ENCODE measurements at places on chromosomes 13 and 19. TPM values are rescaled to one million over a fixed set of nuclear protein-coding genes. Genes with fewer than 3 reads are reported as not detected.

The LRRC63 gene
- 1.5 TPM for total RNA-seq

DNA sequence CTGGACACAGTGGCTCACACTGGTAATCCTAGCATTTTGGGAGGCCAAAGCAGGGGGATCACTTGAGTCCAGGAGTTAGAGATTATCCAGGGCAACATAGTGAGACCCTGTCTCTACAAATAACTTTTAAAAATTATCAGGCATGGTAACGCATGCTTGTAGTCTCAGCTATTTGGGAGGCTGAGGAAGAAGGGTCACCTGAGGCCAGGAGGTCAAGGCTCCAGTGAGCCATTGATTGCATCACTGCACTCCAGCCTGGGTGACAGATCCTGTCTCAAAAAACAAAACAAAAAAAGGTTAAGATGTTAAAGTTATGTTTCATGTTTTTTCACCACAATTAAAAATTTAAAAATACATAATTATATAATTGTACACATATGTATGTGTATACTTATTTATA is 19.2 kb upstream of the DIAPH3 start:
- H3K4me3 ChIP-seq: no peak overlapping the region
- no peak overlapping the region for H3K27ac ChIP-seq
- no peaks in the 10 kb centered on the region for H3K36me3 ChIP-seq
- no peaks in the 10 kb centered on the region for H3K4me1 ChIP-seq

DNA sequence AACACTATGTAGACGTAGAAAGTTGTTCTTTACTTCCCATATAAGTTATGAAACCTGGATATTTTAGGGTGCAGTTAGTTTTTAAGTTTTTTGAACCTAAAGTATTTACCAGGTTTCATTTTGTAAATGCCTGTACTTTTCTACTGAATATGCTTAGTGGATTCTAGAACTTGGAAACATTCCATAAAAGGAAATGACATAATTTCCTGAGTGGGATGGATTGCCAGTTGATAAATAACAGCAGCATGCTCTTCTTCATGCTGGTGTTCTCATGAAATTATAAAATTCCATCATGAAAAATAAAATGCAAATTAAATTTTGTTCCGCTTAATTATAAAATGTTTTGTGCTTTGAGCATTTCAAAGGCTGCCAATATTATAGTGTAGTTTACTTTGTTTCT is 362.2 kb upstream of the PCDH20 start:
- H3K27me3 ChIP-seq: no peaks in the 10 kb centered on the region
- no peaks in the 10 kb centered on the region for H3K4me1 ChIP-seq
- DNase-seq: no peak
- H3K36me3 ChIP-seq: no peaks in the 10 kb centered on the region
- no peak overlapping the region for H3K4me3 ChIP-seq

DNA sequence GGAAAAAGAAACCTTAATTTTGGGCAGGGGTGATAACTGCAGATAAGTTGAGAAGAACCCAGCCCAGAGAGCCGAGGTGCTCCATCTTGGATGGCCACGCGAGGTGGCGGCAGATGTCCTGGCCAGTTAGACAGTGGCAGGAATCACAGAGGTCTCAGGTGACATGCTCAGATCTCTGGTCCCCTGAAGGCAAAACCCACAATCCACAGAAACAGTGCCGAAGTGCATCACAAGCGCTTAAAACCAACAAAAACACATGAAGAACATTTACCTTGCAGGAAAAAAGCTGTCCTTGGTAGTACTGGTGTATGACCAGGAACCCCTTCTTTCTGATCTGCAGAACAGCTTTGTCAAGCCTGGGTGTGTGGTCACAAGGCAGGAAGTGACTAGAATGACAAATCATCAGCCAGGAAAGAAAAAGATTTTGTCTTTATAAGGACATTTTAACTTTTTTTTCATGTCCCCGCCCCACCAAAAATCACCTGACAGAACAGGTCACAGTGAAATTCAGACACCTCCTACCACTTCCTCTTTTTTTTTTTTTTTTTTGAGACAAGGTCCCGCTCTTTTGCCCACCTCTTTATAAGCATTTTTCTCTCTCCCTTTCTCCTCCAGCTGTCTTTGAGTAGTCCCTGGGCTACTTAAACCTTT is at the start of gene LCP1:
TSS of gene LCP1 (minus strand) at position 338 of the 651 bp plus-strand sequence. CDS start 22,515 bp downstream, outside the sequence.
- peaks cover 40% of the 10 kb centered on the region for H3K4me1 ChIP-seq
- H3K27me3 ChIP-seq: no peaks in the 10 kb centered on the region
- peak; percentile 94 for DNase-seq

- H3K27ac ChIP-seq: no peak overlapping the region
- no peak overlapping the region for H3K4me3 ChIP-seq
- no peak for DNase-seq
- no peaks in the 10 kb centered on the region for H3K27me3 ChIP-seq
- no peaks in the 10 kb centered on the region for H3K4me1 ChIP-seq
- no peaks in the 10 kb centered on the region for H3K36me3 ChIP-seq
These were observed 304.8 kb upstream of the MAB21L1 start for GRCh38 chr13:35781036-35782000.

DNA sequence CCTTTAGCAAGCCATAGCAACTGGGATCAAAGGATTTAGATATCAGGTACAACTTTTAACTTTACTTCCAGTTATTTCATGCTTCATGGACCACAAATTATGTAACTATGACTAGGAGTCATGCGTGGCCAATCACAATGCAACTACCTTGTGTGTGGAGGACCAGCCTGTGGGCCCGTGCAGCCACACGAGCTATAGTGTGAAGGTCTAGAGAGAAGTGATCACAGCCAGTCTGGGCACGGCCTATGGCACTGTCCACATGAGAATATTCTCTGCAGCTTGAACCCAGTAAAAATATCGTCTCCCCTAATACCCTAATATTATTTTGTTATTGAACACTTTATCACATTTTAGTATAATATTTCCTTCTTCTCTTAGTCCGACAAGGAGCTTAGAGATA is 464.9 kb upstream of the MIR17HG start:
- no peak overlapping the region for H3K27ac ChIP-seq
- H3K36me3 ChIP-seq: no peaks in the 10 kb centered on the region
- no peak for DNase-seq
- no peak overlapping the region for H3K4me3 ChIP-seq
- H3K27me3 ChIP-seq: no peaks in the 10 kb centered on the region

GRCh38 chr13:99421758-99422585 is 79.3 kb upstream of the TM9SF2 start:
- H3K4me1 ChIP-seq: peaks cover 54% of the 10 kb centered on the region
- no peak overlapping the region for H3K4me3 ChIP-seq
- H3K27ac ChIP-seq: no peak overlapping the region
- peak; percentile 34 for DNase-seq
- no peaks in the 10 kb centered on the region for H3K27me3 ChIP-seq

- no peaks in the 10 kb centered on the region for H3K27me3 ChIP-seq
- peak overlapping the region; percentile 94 for H3K27ac ChIP-seq
- H3K4me1 ChIP-seq: peaks cover 43% of the 10 kb centered on the region
These were observed 674 bp downstream of the BRD4 start for GRCh38 chr19:15331419-15332310.

The ZNF99 gene
- total RNA-seq: not detected

GRCh38 chr19:43639519-43640423 is at the start of gene CADM4:
TSS of gene CADM4 (minus strand) at chr19:43639850. CDS start at chr19:43639790, 60 bp downstream.
- H3K27me3 ChIP-seq: peaks cover 41% of the 10 kb centered on the region
- H3K4me3 ChIP-seq: peak within 1 kb of the TSS; percentile 69
- H3K4me1 ChIP-seq: peaks cover 10% of the 10 kb centered on the region
- DNase-seq: no peak
- H3K36me3 ChIP-seq: no peaks in the 10 kb centered on the region
- H3K27ac ChIP-seq: no peak within 1 kb of the TSS

DNA sequence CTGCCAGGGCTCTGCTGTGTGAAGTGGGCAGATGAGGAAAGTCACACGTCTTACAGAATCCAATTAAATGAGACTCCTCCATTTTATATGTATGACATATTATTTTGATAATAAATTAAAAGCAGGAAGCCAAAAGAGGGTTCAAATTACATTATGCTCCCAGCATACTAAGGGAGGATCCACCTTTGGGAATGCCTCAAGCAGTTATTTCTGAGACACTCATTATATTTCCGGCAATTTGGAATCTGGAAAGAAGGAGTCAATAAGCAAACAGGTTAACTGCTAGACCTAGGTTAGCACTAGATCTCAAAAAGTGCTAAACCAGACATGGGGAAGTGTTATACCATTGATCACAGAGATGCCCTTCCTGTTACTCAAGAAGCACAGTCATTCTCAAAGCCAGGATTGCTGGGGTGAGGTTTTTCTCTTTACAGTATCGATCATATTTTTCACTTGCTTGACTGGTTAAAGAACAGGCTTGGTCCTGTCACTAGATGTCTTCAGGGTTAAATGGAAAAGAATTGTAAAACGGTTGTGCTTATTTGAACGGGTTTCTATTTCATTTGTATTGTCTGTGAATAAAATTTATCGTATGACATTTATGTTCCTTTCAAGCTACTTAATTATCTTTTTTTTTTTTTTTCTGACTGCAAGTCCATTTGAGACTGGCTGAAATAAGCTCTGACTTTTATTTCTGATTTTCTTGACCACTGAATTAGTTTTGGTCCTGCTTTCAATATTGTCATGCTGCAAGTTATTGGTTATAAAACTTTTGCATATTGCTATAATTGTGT is 523.2 kb downstream of the KLF12 start:
- no peak overlapping the region for H3K27ac ChIP-seq
- H3K36me3 ChIP-seq: no peaks in the 10 kb centered on the region
- no peak overlapping the region for H3K4me3 ChIP-seq
- H3K27me3 ChIP-seq: no peaks in the 10 kb centered on the region

DNA sequence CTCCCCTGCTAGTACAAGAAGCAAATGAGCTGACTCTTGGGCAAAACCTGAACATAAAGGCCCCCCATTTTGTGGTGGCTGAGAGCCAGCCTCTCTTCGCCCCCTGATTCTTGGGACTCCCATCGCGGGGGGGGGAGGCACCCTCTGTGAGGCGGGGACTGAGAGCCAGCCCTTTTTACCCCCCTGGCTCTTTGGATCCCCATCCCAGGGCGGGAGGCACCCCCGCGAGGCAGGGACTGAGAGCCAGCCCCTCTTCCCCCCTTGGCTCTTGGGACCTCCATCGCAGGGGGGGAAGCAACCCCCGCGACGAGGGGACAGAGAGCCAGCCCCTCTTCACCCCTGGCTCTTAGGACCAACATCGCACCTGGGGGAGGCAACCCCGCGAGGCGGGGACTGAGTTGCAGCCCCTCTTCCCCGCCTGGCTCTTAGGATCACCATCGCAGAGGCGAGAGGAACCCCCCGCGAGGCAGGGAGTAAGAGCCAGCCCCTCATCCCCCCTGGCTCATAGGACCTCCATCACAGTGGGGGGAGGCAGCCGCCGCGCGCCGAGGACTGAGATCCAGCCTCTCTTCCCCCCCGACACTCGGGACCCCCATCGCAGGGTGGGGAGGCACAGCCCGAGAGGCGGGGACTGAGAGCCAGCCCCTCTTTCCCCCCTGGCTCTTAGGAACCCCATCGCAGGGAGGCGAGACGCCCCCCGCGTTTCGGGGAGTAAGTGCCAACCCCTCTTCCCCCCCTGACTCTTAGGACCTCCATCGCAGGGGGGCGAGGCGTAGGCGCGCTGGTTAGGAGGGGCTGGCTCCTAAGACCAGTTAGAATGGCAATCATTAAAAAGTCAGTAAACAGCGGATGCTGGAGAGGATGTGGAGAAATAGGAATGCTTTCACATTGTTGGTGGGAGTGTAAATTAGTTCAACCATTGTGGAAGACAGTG is 2428.4 kb upstream of the PCDH20 start:
- no peak overlapping the region for H3K27ac ChIP-seq
- H3K4me1 ChIP-seq: no peaks in the 10 kb centered on the region
- H3K36me3 ChIP-seq: no peaks in the 10 kb centered on the region
- no peak overlapping the region for H3K4me3 ChIP-seq

DNA sequence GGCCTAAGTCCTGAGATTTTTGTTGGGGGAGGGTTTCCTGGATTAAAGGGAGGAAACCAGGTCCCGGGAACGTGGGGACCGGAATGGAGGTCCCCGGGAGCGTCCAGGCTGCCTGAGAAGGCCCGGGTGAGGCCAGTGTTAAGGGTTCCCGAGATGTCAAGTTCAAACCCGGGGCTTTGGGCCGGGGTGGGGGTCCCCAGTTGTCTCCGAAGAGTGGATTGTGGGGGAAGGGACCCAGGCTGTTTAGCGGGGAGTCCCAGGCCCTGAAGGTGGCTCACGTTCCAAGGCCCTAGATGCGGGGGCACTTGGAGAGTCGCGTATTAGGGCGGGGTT is 262 bp downstream of the COX7A1 start:
- no peak for DNase-seq
- no peaks in the 10 kb centered on the region for H3K27me3 ChIP-seq
- H3K4me1 ChIP-seq: no peaks in the 10 kb centered on the region
- H3K27ac ChIP-seq: no peak overlapping the region

- no peaks in the 10 kb centered on the region for H3K4me1 ChIP-seq
- no peak for DNase-seq
- peaks cover 2% of the 10 kb centered on the region for H3K36me3 ChIP-seq
- no peak overlapping the region for H3K4me3 ChIP-seq
- H3K27ac ChIP-seq: no peak overlapping the region
- peaks cover 43% of the 10 kb centered on the region for H3K27me3 ChIP-seq
These were observed 64.0 kb downstream of the ANKRD10 start for GRCh38 chr13:110850840-110851239.

DNA sequence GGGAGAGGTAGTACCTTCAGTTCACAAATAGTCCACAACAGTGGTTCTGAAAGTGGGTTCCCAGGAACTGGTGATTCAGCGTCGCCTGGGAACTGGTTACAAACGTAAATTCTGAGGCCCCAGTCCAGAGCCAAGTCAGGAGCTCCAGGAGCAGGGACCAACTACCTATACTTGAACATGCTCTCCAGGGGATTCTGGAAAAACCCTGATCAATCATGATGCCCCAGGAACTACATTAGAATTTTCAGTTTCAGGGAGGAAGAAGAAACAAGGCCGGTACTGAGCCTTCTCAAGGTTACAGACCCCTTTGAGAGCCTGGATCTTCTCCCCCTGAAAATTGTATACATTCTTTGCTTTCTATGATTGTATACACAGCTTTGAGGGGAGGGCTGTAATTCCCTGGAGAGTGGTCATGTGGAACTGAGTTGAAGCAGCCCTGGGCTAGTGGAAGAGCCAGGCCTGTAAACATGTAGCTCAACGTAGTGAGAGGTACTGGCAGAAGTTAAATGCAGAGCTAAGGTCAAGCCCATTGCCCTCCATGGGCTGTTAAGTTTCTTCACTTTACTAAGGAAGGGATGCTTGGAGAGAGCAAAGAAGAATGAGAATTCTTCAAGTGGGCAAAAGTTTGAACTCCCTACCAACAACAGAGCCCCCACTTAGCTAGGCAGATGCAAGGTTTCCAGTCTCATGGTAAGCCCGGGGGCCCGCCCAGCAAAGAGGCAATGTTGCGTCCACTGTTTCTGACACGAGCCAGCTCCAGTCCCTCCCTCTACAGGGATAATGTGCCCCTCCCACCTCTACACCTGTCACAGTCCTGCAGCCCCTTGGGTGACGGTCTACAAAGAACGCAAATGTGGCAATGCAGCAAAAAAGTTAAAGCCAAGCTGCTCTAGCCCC is 17.0 kb downstream of the DOCK9 start:
- H3K4me3 ChIP-seq: no peak overlapping the region
- no peak overlapping the region for H3K27ac ChIP-seq
- DNase-seq: no peak
- H3K27me3 ChIP-seq: no peaks in the 10 kb centered on the region
- peaks cover under 1% of the 10 kb centered on the region for H3K36me3 ChIP-seq

- H3K4me1 ChIP-seq: peaks cover 17% of the 10 kb centered on the region
- peak; percentile 42 for DNase-seq
- H3K36me3 ChIP-seq: peaks cover 62% of the 10 kb centered on the region
These were observed 549 bp downstream of the ZNF583 start for GRCh38 chr19:56404705-56405056.

The APOC1 gene
- total RNA-seq: 1.9 TPM

All from activated CD8-positive, alpha-beta memory T cell treated with anti-CD3 and anti-CD28 coated beads, Interleukin-2, amount 10 ng/mL, durations not matched to agents 7 days and 5 days (primary cell).